ENCODE measurements at places on chromosomes 3 and 15.

DNA sequence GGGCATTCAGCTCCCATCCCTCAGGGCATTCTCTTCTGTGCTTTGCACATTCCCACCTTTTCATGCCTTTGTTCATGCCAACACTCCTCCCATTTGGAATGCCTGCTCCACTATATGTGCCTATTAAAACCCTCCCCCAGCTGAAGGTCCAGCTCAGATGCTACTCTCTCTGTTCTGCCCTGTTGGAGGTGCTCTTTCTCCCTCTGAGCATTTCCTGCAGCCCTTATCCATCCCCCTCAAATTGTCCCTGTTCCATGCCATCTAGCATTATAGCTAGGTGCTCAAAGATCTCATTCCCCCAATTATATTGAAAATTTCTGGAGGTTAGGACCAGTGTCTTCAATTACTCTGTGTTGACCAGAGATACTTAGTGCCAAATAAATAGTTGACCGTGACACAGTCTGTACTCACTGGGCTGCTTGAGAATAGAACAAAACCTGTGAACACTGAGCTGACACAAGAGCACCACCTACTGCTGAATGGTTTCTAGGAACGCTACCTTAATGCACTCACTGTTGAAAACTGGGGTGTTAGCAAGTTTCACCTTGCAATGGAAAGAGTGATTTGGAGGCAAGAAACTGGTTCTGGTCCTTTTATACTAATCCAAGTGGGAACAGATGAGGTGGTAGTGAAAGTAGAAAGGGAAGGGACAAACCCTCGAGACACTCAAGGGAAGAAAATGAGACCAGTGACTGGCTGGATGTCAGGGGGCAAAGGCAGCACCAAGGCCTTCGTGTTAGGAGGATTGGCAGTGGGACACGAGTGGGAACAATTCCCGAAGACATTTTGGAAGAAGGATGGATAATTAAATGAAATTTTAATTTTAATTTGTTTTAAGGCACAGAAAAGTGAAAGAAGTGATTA, 289.8 kb upstream of the ROPN1 start:
- no peak for DNase-seq

DNA sequence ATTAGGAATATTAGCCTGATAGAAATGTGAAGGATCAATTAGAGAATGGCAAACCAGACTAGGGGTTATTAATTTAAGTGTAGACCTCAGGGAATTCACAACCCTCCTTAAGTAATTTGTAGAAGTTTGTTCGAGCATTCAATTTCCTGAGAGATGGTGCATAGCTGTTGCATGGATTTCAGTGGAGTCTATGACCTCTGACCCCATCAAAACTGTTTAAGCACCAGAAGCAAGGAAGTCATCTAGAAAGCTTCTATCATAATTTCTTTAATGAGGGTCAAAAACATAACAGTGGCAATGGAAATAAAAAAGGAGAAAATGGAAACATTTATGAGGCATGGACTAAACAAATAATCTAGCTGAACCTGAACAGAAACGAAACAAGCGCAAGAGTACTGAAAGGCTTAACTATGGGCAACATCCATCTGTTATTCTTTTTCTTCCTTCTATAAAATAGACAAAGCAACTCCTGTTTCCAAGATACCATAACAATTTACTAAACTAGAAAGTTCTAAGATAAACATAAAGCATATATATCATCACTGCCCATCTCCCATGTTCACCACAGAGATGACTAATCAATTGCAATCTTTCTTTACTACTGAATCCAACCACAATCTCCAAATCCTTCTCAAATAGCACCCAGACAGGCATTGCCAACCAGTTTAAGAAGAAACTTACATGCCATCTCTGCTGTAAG, 151.4 kb downstream of the THRB start:
- DNase-seq, result no peak

DNA sequence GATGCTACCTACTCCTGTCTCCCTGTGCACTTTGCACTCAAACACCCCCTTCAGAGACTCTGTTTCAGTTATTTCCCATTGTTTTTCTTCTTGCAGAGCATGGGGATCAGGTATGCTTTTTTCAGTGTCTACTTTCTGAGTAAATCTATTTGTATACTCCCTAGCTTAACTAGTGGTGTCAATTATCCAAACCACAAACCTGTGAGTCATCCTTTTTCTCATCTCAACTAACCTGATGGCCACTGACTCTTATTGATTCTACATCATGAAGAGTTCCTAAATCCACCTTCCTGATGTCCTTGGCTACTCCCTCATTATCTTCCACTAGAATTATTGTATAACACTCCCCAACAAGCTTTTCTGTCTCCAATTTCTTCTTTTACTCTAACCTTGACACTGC, 68.0 kb downstream of the DIPK2A start:
- DNase-seq, result no peak

GRCh38 chr15:93300796-93301195, 211.8 kb upstream of the RGMA start:
- DNase-seq, result no peak

- DNase-seq, result no peak
These were observed 4.3 kb upstream of the TSEN2 start for GRCh38 chr3:12479919-12480427.

DNA sequence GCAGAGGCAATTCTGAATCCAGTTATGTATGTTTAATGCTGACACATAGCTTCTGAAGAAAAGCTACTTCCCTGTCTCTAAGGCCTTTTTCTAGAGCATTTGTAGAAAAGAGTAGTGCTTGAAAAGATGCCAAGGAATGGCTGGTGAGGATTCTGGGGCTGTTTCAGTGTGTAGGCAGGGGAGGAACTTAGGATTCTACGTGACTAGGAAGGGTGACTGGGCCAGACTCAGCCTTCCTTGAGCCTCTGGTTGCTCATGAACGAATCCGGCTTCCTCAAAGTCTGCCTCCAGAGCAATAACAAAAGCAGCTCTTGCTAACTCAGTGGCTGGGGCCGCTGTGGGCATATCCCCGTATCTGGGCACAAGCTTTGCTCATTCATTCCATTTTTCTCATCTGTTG, 104.8 kb upstream of the WNT5A start:
- DNase-seq, result no peak

DNA sequence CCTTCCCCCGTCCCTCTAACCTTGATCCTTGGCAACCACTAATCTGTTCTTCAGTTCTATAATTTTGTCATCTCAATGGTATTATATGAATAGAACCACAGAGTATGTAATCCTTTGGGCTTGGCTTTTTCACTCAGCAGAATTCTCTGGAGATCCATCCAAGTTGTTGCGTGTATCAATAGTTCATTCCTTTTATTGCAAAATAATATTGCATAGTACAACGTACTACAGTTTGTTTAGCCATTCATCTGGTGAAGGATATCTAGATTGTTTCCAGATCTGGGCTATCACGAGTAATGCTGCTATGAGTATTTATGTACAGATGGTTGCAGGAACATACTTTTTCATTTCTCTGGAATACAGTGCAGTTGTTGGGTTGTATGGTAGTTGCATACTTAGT, 76.2 kb downstream of the PLXNA1 start:
- no peak for DNase-seq

DNA sequence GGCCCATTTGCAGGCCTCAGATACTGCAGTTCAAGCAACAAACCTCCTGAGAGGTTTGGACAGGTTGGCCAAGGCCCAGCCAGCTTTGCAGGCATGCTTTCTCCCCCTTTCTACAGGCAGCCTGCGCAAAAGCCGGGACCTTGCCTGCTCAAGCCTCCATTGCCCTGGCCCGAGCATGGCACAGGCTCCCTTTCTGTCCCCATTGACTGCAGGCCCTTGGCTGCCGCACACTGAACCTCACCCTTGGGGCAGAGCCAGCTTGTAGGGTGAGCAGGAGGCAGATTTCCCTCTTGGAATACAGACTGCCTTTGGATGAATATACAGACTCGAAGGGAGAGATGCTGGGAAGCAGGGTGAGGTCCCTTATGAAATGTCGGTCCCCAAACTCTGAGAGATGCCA, 461.7 kb upstream of the PROK2 start:
- no peak for DNase-seq

GRCh38 chr3:26799679-26800317, 177.2 kb downstream of the LRRC3B start:
- DNase-seq, result no peak

DNA sequence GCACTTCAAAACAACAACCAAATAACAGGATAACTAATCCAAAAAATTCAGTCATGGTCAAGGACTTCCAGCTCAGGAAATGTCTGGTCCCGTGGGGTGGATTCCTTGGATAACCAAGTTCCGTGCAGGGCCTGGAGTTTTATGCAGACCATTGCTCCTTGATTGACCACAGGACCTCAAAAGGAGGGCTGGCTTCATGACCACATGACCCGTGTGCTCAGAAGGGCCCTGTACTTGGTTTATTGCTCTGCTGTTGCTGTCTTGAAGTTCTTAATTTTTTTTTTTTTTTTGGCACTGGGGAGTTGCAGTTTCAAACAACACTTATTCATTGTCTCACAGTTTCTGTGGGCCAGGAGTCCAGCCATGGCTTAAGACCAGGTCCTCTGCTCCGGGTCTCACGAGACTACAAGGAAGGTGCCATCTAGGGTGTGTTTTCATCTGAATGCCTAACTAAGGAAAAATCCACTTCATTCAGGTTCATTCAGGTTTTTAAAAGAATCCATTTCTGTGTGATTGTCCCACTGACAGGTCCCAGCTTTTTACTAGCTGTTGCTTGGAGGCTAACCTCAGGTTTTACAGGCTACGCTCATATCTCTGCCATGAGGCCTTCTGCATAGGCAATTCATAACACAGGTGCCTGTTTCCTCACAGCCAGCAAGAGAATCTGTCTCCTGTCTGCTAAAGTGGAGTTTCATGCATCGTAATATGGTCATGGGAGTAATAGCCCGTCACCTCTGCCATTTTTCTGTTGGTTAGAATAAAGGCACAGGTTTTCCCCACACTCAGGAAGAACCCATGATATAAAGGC, 65.3 kb downstream of the FLNB start:
- no peak for DNase-seq

GRCh38 chr3:149330609-149331331, 2.7 kb downstream of the TM4SF18 start:
- no peak for DNase-seq

DNA sequence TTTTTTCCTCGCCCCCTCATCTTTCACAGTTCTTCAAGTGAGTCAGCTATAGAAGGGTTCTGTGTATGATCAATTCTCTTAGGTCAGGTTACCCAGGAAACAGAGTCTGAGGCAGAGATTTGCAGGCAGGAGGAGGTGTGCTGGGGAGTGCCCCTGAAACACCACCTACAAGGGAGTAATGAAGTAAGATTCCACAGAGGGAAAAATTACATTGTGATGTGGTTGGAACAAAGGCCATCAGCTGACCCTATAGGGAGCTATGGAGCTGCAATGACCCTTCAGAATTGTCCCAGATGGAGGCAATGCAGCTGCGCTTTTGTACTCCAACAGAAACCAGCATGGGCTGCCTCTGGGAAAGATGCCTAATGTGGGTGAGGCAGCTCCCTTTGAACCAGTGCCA, 142.2 kb upstream of the CNTN3 start:
- DNase-seq, result no peak

- no peak for DNase-seq
These were observed 159.3 kb downstream of the IL1RAP start for GRCh38 chr3:190673148-190673547.

GRCh38 chr3:122299872-122300460, 25.1 kb upstream of the CSTA start:
- DNase-seq, result no peak

DNA sequence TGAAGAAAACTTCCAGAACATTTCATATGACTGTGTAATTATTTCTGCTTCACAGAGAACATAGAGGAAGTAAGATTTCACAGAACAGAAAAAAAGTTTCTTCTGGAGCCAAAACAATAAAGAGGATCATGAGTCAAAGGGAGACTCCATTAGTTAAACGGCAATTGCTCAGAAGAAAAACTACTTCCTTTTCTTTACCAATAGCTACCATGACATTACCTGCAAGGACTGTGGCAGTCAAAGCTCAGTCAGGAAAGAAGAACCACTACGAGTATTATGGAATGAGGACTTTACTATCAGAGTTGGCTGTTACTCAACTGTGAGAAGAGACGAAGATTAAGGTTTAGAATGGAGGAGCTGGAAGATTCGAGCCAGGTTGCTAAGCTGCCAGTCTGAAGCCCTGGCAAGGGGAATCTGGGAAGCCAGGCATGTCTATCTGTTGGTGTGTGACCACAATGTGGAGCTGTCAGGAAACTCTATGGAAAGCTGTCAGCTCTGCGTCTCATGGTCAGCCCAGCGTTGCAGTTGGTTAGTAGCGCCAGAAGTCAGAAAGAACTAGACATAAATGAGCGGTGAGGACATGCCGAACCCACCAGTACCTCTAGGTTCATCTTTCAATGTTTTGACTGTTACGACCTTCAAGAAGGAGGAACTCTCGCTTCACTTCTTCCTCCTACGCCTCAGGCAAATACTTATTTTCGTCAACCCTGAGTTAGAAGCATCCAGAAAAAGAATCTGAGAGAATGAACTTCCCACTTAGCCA, 604.3 kb downstream of the FGF12 start:
- no peak for DNase-seq

DNA sequence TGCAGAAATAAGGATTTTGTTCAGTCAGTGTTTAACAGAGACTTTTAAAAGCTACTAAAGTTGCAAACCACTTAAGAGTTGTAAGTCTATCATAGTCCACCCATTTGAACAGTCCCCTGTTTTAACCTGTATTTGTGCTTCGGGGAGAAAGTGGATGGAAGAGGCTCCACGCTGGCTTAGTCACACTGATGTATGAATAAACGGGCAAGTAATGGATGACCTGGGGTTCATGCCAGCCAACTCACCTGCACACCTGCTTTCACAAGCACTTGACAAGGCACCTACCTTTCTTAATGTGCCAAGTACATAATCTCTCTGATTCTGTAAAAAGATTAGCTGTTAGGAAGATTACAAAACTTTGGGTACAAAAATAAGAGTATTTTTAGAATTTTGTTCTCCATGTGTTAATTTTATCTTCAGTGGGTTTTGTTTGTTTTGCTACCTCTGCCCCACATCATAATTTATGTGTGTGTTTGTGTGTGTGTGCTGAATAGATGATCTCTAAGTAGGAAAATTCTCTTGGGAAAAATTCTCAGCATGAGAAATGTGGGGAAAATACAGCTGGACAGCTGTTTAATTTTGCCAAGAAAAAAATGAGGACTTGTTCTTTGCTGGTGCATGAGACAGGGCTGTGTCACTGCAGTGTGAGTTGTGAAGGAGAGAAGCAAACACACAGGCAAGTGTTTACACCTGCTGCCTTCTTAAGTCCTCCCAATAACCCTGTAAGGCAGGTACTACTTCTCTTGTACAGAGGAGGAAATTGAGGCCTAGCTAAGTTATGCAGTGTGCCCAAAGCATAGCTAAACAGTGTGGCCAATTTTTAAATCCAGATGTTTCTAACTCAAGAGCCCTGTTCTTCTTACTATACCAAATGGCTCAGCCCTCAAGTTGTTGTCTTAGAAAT, 181.2 kb upstream of the IL12A start:
- no peak for DNase-seq

DNA sequence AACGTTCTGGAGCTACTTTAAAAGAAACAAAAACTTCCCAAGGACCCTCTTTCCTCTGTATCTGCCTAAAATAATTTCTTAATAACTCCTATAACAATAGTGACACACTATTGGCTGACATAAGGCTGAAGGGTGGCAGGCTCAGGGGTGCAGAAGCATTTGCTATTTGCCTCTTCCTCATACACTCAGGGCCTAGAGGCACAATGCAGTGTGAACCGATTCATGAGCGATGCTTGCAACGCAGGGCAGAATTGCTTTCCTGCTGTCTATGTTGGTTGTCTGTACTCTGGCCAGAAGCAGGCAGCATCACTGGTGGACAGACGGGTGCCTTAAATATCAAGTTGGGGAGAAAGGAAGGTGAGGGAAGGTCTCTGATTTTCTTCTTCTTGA, 157.4 kb downstream of the AGBL1 start:
- no peak for DNase-seq

Data from stimulated activated CD8-positive, alpha-beta memory T cell treated with anti-CD3 and anti-CD28 coated beads, Interleukin-15, amount 100 ng/mL, for 24 hours (primary cell).